ENCODE measurements at places on chromosomes 3 and 15.

GRCh38 chr3:117837391-117837790, 1127.8 kb downstream of the TUSC7 start:
- no peak for DNase-seq

GRCh38 chr15:100772892-100773520, 106.6 kb upstream of the ALDH1A3 start:
- no peak for DNase-seq

DNA sequence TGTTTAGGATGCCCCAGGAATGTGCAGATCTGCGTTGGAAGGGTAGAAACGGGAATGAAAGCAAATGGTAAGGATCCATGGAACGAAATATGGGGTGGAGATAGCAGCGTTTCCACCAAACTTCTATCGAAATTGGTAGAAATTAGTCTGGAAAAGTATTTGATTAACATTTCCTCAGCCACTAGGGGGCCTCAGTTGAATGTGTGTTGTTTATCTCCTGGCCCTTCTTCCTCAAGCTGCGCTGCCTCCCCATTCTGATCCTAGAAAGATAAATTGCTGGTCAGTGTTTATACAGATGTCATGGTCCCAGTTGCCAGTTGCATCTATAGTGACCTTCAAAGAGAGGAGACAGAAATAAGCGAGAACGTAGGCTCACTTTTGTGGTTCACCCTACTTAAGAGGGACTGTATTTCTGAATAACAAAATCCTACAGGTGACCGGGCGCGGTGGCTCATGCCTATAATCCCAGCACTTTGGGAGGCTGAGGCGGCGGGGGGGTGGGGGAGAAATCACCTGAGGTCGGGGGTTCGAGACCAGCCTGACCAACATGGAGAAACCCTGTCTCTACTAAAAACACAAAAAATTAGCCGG, 457.1 kb downstream of the SQOR start:
- peak; percentile 4 for DNase-seq

- no peak for DNase-seq
These were observed 43.8 kb downstream of the DCP1A start for GRCh38 chr3:53303549-53303948.

DNA sequence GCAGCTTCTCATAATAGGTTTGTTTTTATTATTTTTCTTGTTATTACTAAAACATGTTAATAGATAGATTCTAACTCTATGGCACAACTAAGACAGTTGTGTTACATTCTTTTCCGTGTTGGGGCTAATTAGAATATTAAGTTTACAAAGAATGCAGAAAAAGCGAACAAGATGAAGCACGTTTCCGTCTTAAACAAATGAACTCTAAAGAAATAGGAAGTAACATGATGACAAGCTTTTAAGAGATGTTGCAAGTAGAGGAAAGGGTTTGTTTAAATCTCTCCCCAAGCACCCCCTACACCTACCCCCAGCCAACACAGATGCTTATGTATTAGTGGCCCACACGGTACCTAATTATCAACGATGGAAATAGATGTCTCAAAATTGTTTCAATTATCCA, 207.1 kb downstream of the TP63 start:
- peak; percentile 5 for DNase-seq

DNA sequence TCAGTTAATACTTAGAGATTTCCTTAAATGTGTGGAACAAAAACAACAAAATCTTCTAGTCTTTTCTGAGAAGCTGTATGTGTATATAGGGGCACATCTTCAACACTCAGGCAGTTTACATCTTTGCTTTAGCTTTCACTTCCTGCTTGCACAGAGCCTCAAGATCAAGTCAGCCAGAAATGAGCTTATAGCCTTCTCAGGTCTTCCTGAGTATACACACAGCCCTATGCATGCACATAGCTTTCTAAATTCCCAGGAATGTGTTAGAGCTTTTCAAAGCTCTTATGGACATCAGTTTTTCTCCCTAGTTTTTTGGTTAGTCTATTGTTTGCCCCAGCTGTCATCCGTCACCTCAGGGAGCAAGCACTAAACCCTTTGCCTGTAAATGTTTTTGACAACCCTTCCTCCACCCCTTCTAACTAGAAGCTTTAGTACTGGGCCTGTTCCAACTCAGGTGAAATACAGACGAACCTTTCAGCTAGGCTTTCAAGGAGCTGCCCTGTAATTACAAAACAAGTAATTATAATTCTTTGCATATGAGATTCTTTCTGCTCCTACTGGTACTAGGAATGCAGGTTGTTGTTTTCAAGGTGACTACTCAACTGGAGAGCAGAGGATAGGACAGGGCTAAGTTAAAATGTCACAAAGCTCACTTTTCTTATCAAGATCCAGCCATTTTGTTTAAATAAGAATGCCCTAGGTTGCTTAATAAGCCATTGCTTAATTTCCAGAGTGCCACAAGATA, 22.6 kb upstream of the MTMR10 start:
- DNase-seq, result peak; percentile 47

DNA sequence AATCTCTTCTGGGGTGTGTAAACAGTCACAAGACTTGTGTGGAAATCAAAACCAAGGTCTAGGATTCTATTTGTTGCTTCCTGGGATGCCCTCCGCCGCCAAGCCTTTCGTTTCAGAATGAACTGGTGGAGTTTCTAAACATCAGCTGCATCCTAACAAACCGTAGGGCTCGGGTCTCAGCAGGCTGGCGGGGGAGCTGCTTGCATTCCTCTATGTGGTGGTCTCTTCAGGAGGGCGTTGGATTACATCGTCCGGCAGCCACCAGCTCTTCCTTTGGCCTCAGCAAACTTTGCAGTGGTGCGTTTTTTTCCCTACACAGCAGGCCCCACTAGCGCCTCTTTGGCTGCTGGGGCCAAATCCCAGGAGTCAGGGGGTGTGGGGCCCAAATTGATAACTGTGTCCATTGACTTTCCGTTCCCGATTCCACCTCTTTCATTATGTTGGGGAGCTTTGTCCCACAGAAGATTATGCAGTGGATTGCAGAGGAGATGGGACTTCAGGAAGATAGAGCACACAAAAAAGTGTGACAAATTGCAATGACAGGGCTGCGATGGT, 390.0 kb upstream of the NR2F2 start:
- no peak for DNase-seq

- DNase-seq, result no peak
These were observed 13.1 kb downstream of the RSL24D1 start for GRCh38 chr15:55183679-55184078.

DNA sequence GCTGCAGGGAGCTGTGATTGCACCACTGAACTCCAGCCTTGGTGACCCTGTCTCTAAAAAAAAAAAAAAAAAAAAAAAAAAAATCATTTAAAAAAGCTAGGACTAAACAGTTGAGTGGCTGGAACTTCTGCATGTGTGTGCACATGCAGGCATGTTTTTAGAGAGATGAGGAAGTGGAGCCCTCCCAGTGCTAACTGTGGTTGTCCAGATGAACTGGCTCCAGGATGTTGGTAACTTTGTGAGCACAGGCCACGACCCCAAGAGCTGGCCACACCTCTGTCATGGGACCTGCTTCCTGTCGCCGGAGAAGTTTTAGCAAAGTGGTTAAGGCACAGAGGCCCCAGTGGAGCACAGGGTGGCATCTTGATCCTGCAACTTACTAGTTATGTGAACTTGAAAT, 27.0 kb downstream of the CHCHD6 start:
- peak; percentile 26 for DNase-seq

DNA sequence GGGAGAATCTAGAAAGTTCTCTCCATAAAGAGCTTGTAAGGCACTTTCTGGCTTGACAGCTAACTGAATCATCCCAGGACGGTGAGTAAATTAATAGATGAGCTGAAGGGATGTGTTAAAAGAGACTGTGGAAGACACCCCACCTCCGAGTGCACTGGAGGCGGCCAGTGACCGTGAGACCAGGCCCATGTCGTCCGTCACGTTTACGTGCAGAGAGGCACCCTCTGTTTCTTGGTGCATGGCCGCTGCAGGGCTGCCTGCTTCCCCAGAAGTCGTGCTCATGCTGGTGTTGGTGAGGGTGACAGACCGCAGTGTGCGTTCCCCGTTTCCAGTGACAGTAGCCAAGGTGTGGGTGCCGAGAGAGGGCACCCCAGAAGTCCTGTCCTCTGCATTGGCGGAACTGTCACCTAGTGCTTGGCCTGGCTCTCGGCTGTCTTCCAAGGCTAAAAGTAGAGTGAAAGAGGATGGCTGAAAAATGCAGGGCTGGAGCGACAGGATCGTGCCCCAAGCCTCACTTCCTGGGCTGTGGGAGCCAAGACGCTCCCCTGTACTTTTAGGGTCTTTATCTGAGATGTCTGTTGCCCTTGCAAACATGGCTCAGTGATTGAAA, 41.1 kb downstream of the HEG1 start:
- no peak for DNase-seq

DNA sequence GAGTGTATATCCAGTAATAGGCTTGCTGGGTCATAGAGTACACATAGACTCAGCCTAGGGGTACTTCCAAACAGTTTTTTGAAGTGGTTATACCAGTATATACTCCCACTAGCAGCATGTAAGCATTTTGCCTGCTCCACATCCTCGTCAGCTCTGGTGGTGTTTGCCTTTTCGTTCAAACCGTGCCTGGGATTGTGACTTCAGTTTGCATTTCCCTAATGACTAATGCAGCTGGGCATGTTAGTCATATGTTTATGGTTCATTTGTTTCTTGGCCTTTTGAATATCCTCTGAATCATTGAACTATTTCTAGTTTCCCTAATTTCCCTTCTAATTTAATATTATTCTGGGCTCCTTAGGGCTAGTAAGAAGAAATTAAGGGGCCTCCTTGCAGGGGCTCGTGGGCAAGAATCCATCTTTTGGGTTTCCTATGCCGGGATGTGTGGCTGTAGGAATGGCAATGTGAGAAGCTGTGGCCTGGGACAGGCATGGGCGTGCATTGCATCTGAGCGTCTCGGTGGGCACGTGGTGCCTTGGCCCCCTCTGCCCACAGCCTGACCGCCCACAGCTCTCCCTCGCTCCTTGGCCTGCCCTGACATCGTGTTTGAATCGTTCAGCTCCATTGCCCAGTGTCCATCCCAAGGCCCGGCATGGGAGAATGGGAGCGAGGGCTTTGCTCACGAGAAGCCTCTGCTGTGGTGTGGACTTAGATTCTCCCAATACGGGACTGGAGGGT, 26.4 kb downstream of the FAH start:
- peak; percentile 64 for DNase-seq

- no peak for DNase-seq
These were observed 140.1 kb upstream of the TMEM108 start for GRCh38 chr3:132898141-132898540.

Measured in inflammatory macrophage treated with lipopolysaccharide for 4 hours (primary cell).